ENCODE measurements at places on chromosomes 4 and X.

DNA sequence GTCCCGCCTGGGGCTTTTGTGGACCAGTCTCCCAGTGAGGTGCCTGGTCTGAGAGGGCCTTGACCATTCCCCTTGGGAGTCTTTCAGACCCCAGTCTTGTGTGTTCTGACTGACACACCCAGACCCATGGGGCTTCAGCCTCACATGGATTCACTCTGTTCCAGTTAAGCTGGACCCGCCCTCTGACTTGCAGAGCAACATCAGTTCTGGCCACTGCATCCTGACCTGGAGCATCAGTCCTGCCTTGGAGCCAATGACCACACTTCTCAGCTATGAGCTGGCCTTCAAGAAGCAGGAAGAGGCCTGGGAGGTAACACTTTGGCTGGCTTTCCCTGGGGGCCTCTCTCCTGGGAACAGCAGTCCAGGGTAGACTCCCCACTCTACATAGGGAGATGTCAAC, 6.8 kb downstream of the IL9R start:
- no peak for DNase-seq
- H3K4me3 ChIP-seq, result no peak overlapping the region
- no peak overlapping the region for H3K27ac ChIP-seq
- no peaks in the 10 kb centered on the region for H3K27me3 ChIP-seq
- no peaks in the 10 kb centered on the region for H3K4me1 ChIP-seq
- H3K36me3 ChIP-seq, result no peaks in the 10 kb centered on the region

DNA sequence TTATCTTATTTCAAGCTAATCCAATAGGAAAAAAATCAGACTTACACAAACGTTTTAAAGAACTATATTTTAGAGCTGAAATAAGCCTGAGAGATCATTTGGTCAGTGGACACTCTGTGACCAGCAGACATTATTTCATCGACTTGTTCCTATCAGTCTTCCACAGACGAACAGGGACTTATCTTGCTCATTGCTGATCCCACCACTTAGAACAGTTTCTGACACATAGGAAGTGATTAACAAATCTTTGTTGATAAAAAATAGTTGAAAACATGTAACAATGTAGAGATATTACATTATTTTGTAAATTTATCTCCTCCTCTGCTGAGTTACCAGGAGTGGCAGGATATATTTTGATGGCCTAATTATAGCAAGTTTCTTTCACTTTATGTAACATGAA, 65.8 kb downstream of the TAPT1 start:
- H3K27ac ChIP-seq, result no peak overlapping the region
- peaks cover 11% of the 10 kb centered on the region for H3K36me3 ChIP-seq
- no peaks in the 10 kb centered on the region for H3K27me3 ChIP-seq
- no peak for DNase-seq
- no peaks in the 10 kb centered on the region for H3K4me1 ChIP-seq

DNA sequence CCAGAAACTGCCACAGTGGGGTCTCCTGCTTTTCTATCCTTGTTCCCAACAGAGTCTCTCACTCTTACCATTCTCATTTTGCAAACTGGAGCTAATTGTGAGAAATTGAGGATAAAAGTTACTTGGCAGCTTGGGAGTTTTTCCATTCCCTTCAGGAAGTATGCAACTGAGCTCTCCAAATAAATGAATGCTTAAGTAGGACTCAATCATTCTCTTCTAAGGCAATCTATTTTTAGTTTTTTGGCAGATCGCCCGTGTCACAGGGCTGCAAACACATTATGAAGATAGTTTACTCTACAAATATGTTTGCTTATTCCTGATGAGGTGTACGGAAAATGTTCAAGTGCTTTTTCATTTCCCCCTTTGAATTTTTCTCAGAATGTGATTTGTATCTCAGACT, 5.3 kb downstream of the ASB11 start:
- no peak overlapping the region for H3K27ac ChIP-seq
- no peak overlapping the region for H3K4me3 ChIP-seq
- H3K27me3 ChIP-seq, result no peaks in the 10 kb centered on the region

DNA sequence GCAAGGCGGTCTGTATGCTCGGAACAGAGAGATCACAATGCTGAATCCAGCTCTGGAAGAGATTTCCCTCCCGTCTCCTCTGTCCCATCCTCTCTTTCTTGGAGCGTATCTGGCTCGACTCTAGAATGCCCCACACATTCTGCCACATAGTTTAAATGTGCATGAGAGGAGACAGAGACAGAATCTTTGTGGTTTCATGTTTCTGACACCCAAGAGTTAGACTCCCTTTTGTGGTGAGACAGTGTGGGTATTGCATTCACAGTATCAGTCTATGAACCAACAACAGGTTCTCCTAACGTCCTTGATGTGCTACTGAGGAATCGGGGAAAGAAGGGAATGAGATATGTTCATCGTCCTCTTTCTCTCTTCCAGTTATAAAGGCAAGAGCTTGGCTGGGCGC, 25.3 kb downstream of the FAM47E start:
- no peaks in the 10 kb centered on the region for H3K4me1 ChIP-seq
- H3K27me3 ChIP-seq, result no peaks in the 10 kb centered on the region
- no peak for DNase-seq
- H3K36me3 ChIP-seq, result no peaks in the 10 kb centered on the region
- H3K4me3 ChIP-seq, result no peak overlapping the region
- H3K27ac ChIP-seq, result no peak overlapping the region
